WTC11 (cell line): ENCODE measurements at places on chromosomes 3 and 15. TPM values are rescaled to one million over a fixed set of nuclear protein-coding genes. Genes with fewer than 3 reads are reported as not detected.

CPNE9 gene
- total RNA-seq = 3.2 to 6.6 TPM (median 6.0 TPM) in 3 replicates

MED12L gene
- 22.3 to 27.4 TPM (median 25.2 TPM) in 3 replicates for total RNA-seq

CIP2A gene
- total RNA-seq = 29.3 to 32.8 TPM (median 32.0 TPM) in 3 replicates

SLC51B gene
- not detected in 3 replicates for total RNA-seq

STAC gene
- 5.5 to 6.4 TPM (median 5.6 TPM) in 3 replicates for total RNA-seq

TEX55 gene
- not detected in 3 replicates for total RNA-seq

EPHA3 gene
- total RNA-seq = 0.32 to 0.74 TPM (median 0.41 TPM) in 3 replicates

SUCNR1 gene
- not detected in 3 replicates for total RNA-seq

SCAANT1 gene
- total RNA-seq = 1.3 TPM in 1 of 3 replicates, not detected in the others

ARPC4 gene
- total RNA-seq = 127 to 143 TPM (median 133 TPM) in 3 replicates

DNA sequence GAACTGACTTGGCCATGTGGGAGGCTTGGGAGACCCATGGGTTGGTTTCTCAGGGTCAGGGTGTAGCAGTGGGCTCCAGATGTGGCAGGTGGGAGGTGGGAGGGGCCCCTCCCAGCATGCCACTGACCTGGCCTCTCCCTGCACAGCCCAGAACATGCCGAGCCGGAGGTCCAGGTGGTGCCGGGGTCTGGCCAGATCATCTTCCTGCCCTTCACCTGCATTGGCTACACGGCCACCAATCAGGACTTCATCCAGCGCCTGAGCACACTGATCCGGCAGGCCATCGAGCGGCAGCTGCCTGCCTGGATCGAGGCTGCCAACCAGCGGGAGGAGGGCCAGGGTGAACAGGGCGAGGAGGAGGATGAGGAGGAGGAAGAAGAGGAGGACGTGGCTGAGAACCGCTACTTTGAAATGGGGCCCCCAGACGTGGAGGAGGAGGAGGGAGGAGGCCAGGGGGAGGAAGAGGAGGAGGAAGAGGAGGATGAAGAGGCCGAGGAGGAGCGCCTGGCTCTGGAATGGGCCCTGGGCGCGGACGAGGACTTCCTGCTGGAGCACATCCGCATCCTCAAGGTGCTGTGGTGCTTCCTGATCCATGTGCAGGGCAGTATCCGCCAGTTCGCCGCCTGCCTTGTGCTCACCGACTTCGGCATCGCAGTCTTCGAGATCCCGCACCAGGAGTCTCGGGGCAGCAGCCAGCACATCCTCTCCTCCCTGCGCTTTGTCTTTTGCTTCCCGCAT lies 7.9 kb upstream of the STAB1 start:
- no peak for DNase-seq

- peak; percentile 59 for DNase-seq
Measured at GRCh38 chr3:197002701-197003454, 26.7 kb downstream of the MELTF start.

GRCh38 chr3:195221015-195221853 lies 49.7 kb downstream of the XXYLT1 start:
- DNase-seq = no peak

- DNase-seq = peak; percentile 67
Measured at GRCh38 chr3:119349354-119350041, 55.3 kb downstream of the ARHGAP31 start.

DNA sequence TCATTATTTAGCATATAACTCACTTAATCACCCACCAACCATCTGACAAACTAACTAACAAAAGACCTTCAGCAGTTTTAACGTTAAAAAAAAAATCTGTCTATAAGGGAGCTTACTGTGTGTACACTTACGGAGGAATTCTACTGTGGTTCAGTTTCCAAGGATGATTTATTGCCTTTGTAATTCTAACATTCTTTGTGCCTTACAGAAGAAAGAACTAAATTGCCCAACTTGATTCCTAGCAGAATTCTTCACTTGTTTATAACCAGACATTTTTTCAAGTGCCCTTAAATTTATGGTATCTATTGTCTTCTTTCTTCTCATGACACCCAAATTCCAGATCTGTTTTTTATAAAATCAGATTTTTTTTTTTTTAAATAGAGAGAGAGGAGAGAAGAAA lies 119.7 kb upstream of the IGSF10 start:
- no peak for DNase-seq

DNA sequence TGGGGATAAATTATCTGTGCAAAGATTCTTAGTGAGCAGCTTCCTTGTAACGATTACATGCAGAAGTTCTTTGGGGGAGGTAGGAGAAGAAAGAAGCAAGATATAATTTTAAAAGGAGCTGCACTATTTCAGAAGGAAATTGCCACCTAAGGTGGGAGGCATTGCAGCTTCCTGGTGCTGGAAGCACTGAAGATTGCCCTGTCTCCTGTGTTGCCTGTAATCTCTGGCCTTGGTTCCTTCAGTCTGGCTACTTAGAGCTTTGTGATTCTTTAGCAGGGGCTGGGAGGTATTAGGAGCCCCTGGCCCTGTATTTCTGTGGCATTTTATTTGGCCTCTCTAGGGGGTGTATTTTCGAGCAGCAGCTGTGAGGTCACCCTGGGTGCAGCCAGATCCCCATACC lies 35.5 kb downstream of the CACNA2D3 start:
- DNase-seq = no peak

- peak; percentile 44 for DNase-seq
Measured at GRCh38 chr15:89575656-89576416, 567 bp downstream of the TICRR start.

DNA sequence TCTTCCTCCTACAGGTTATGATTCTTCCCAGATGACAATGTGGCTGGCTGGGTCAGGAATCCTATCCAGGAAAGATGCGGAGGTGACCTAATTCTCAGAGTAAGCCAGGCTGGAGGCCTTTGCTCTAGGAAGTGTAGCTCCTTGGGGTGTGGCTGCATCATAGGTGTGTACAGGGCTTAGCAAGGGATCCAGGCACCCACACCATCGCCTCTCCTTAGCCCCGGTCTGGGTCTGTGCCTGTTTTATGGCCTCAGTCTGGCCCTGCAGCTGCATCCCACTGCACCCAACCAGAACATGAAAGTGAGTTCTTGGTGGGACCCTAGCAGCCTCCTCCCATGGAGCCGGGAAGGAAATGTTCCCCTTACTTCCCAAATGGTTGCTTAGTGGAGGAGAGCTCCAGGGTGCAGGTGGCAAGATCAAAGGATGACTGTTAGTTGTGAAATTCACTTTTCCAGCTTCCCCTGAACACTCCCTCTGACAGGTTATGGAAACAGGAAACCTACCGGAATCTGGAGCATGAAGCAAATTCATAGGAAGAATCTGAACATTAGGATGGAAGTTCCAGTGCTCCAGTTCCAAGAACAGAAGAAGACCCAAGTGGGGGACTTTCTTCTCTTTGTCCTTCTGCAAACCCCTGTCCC lies 2.7 kb upstream of the AMOTL2 start:
- DNase-seq = no peak

DNA sequence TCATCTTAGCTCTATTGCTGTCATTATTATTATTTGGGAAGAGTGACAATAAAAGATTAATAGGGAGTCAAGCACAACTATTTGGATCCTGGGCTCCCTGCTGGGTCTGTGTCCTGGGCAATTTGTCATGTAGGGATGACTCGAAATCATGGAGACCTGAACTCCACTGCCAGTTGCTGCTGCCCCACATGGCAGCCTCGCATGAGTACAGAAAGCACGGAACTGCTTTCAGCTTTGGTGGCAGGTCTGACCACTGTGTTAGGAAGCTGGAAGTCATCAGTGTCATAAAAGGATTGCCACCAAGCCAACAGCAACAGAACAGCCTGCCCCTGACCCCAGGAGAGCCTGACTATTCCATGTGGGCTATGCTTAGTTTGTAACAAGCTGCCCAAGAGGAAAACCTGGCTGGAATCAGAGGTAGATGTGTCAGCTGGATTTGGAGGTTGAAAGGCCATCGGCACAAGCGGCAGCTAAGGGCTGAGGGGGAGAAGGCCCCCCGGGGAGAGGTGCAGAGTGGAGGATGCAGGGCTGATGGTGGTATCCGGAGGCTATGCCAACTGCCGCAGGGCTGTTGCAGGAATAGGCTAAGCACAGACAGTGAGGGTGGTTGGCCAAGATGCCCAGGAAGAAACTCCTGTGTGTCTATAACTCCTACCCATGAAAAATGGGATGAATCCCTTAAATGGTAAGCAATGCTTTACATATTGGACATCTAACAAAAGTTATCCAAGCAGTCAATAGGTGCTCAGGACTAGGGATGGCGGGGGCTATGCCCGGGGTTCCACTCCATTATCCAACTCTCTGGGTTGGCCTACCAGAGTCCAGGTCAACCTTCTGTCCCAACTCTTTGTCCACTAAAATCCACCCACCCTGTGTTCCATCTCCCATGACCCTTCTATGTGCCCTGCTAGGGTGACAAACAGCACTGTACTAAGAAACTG lies 291.6 kb downstream of the ADAMTS17 start:
- no peak for DNase-seq

DNA sequence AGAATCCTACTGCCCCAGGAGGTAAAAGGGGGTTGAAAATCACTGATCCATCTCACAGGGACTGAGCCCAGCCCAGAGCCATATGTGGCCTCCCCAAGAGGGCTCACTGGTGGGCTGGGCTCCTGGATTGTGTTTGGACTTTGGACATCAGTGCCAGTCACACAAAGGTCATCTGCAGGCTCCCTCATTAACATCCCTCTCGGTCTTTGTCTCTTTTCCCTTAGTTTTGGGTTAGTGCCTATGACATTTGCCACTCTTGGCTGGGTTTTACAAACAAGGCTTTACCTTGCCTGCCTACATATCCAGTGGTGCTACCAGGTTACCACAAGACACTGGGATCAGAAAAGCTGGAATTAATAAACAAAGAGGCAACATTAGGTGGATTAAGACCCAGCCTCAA lies 27.9 kb downstream of the IFT122 start:
- DNase-seq = no peak

DNA sequence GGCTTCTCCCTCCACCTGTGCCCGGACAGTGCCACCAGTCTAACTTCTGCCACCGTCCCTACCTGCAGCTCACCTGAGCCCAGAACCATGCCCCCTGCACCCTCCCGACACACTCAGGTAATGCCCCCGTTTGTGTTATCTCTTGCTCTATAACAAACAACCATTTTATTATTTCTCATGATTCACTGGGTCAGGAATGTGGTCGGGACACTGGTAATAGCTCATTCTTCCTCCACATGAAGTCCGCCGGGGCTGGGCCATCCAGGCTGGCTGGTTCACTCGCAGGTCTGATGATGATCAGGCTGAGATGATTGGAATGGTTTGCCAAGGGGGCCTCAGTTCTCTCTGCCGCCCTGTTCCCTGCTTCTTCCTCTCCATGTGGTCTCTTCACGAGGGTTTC lies 20.3 kb upstream of the NR2E3 start:
- DNase-seq = no peak

- no peak for DNase-seq
Measured at GRCh38 chr3:14169871-14170270, 8.5 kb downstream of the XPC start.

GRCh38 chr3:118973050-118973449 lies 61.6 kb downstream of the IGSF11 start:
- peak; percentile 21 for DNase-seq

- no peak for DNase-seq
Measured at GRCh38 chr3:142613491-142613890, 17.3 kb downstream of the PLS1 start.

DNA sequence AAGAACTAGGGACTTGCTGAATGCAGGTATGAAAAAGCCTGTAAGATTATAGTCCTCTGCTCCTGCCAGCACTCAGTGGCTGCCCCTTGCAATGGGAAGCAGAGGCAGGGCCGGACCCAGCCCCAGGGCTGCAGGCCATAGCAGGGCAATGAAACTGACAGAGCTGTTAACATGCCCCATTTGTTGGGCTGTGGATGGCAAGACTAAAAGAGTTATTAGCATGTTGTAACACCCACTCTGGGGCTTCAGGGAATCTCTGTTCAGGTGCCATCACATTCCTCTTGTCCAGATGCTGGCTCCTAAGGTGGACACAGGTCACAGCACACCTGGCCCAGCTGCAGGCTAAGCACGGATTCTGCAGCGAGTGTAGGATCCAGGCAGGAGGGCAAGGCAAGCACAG lies 7.4 kb upstream of the OR5H2 start:
- DNase-seq = no peak

- no peak for DNase-seq
Measured at GRCh38 chr3:154310840-154311239, 13.4 kb downstream of the DHX36 start.

DNA sequence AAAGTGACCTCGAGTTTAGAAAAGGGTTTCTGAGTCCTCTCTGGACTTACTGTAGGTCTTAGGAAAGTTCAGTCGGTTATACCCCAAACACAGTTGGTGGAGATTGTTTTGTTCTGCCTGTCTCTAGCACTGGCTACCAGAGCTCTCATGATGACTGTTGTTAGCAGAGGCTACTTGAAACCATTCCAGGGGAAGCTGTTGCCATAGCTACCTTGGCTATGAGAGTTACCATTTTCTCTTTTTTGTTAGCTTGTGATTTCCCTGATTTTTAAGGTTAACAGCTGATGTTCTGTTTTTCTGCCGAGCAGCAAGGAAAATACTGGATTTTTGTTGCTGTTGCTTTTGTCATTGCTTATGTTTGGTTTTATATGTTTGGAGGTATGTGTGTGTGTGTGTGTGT lies 26.7 kb downstream of the ABHD2 start:
- no peak for DNase-seq

DNA sequence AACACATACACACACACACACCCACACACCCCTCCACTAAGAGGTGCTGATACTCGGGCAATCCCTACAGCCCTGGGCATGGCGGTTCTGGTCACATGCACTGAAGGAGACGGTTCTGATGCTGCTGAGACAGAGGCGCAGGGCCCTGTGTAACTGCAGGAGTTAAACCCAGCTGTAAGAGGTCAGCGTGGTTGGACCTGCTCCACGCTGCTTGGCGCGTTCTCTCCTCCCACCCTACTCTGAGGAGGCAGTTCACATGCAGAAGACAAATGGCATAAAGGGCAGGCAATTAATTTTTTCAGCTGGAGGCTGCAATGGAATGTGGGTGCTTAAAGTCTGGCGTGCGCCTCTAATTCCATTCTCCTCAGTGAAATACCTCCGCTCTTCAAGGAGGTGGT lies 35.2 kb downstream of the GRK7 start:
- DNase-seq = no peak

DNA sequence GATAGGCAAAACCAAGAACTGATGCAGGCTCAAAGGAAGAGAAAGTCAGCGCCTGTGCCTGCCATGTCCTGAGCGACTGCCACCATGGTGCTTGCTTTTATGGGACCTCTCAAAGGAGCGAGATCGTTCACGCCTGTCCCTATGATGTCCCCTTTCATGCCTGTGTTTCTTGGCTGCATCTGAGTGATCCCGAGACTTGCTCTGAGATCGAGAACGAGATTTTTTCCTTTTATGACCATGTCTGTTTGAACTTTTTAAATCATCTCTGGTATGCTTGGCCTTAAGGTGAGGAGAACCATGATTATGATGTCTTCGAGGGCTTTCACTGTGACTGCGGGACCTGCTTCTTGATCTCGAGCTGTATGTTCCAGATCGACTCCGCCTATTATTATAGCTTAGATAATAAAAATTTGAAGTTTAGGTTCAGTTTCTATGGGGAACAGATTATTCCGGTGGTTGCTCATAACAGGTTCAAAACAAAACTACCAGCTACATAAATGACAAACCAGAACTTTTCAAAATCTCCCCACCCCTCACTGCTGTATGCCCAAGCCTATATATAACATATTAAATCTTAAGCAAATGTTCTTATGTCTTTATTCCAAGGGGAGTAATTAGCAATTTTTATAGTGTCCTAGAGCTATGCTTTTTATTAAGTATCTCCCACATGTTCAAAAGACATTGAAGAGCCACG lies 11.6 kb downstream of the CCNL1 start:
- no peak for DNase-seq
